ENCODE measurements at places on chromosomes 3 and 15.

- peak; percentile 80 for DNase-seq
These were observed 56.3 kb downstream of the PPARG start for GRCh38 chr3:12345141-12345561.

DNA sequence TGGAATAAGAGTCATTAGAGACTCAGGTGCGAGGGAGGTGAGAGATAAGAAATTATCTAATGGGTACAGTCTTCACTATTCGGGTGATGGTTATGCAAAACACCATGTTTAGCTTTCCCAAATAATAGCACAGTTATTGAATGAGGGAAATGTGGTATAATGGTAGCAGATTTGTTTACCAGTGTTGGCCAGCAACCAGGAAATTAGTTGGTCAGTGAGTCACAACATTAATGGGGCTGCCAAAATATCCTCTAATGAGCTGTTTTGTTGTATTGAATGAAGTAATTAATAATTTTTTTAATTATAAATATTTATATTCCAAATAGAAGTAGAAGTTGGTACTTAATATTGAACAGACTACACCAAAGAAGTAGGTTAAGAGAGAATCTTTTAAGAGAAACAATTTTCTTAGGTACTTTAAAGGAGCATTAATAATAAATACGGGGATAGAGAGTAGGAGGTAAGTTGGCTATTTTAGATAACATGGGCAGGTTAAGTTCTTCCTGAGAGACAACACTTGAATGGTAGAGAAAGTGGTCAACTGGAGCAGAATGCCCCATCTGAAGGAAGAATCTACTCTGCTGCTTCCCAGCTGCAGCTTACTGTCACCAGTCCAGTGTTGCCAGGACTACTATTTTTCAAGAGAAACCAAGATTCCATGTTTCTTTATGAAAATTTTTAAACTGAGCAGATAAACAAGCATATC lies 218.8 kb downstream of the UBE2E2 start:
- DNase-seq = no peak

DNA sequence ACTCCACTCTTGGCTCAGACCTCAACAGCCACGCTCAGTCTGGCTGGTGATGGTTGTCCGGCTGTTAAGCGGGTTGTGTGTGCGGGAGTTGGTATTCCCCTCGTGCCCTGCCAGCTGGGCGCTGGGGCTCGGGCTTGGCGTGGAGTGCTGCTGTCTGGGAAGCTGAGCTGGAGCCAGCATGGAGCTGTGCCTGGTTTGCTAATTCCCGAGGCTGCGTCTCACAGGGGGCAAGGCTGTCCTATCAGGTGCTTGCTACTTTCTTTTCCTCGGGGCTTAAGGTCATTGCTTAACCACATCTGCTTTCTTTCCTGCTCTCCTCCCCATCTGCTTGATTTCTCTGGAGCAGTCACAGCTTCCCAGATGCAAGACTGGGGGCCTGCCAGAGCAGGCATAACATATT lies 29.9 kb downstream of the PDIA5 start:
- DNase-seq = peak; percentile 34

GRCh38 chr3:11932636-11933035 lies 71.6 kb upstream of the SYN2 start:
- no peak for DNase-seq

- peak; percentile 64 for DNase-seq
These were observed 219.7 kb downstream of the WNT5A start for GRCh38 chr3:55267206-55267930.

- DNase-seq = no peak
These were observed 30.2 kb downstream of the OCA2 start for GRCh38 chr15:28068930-28069329.

DNA sequence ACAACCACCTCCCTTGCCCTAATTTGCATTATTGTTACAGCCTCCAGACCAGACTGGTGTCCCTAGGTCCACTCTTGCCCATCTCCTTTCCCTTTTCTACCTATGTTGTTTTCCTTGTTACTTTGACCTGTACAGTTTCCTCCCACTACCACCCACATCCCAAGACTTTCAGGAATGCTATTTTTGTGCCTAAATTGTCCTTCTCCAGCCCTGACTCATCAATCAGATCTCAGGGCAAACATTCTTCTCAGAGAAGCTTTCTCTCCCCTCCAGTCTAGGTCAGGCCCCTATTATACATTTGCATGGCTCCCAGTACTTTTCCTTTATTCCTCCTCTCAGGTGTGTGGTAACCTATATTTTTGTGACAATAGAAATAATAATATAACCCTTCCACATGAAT lies 241.5 kb downstream of the IGSF11 start:
- no peak for DNase-seq

DNA sequence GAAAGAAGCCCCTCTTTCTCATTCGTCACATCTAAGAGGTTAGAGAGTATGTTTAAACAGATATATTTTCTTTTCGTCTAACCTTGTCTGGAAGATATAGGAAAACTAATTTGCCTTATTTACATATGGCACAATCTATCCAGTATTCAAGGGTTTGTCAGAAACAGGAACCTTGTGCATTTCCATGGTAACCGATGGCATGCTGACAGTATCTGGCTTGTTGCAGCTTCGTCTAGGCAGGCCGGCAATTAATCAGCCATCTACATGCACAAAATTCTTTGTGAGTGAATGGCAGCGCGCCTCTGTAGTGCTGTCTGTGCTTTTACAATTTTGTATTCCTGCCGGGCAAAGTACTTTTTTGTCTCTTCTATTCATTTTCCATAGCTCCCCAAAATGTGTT lies 294.0 kb upstream of the SOX2 start:
- DNase-seq = peak; percentile 1

- DNase-seq = no peak
These were observed 32.6 kb downstream of the STT3B start for GRCh38 chr3:31565288-31565687.

GRCh38 chr3:52423173-52423572 lies 21.7 kb downstream of the SEMA3G start:
- DNase-seq = no peak

DNA sequence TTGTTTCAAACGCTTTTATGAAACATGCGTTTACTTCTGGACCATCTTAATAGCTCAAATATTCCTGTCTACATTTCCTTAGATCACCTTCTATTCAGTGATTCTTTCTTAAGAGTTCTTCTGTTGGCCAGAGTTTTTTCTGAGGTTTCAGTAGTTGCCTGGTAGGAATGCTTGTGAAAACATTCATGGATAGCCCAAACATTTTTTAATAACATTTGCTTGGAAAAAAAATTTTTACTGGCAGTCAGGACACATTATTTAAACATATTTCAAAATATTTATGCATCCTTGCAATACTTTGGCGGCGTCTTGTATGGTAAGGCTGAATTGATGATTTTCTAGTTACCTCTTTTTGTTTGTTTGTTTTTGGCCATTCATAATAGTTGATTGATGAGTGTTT lies 47.4 kb upstream of the ZBTB20 start:
- peak; percentile 23 for DNase-seq

DNA sequence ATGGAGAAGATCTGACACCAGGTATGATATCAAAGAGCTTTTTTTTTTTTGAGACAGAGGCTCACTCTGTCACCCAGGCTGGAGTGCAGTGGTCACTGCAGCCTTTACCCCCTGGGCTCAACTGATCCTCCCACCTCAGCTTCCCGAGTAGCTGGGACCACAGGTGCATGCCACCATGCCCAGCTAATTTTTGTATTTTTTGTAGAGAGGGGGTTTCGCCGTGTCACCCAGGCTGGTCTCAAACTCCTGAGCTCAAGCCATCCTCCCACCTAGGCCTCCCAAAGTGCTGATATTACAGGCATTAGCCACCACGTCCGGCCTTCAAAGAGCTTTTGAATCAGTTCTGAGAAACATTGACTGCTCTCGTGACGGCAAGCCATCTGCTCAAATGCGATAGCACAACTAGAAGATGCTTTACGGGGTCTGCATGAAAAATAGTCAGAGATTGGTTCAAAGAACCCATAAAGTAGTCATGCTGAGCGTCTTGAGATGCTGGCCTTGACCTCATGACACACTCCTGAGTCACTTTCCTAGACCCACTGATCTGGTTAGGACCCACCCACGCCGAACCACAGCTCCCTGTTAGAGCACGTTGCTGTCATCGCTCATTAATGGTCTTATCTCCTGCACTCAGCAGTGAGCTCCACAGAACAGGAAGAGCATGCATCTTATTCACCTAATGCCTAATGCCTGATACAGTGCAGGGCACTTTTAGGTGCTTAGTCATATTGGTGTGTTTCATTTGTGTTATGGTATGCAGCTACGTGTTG lies 57.0 kb upstream of the NR2F2 start:
- DNase-seq = peak; percentile 100

- DNase-seq = no peak
These were observed 5.2 kb upstream of the IP6K1 start for GRCh38 chr3:49791571-49791970.

DNA sequence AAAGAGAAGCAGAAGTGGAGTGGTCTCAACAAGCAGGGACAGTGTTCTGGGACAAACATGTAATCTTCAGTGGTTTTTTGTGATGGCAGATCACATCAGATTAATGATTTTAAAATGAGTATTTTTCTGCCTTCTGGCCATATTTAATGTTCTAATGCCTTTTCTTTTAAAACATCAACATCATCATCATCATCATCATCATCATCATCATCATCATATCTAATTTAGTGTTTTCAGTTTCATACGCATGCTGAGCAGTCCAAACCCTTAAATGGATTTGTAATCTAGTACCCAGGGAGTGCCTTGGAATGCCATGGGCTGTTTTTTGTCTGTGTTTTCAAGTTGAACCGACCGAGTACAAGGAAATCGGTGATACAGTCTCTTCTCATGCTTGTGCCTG lies 68.9 kb downstream of the CACNA2D3 start:
- DNase-seq = no peak

DNA sequence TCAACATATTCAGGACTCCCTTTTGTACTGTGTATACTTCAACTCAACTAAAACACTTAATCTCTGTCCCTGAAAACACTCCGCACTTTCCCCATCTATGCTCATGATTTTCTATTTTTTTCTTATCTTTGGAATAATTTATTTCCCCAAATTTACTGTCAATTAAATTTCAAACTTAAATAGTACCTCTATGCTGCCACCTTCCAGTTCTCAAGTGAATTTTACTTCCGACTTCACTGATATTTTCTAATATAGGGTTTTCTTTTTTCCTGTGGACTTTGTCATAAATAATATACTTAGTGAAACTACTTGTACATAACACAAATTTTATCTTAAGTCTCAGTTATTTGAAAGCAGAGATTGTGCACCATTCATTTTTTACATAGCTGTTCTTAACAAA lies 1303.3 kb downstream of the OTOL1 start:
- no peak for DNase-seq

DNA sequence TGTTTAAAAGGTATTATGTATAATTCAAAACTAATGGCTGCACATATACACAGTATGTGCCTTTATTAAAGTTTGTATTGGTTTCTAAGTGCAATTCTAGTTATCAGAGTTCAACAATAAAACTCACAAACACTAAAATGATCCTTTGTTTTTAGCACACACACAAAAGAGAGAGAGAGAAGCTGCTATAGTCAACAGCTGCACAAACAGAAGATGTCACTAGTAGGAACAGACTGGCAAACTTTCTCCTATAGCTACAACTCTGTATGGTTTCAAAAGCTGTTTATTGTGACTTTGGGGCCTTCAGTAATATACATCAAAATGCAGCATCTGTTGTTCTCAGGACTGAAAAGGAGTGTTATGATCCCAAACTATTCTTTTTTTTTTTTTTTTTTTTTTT lies 6.1 kb downstream of the SECISBP2L start:
- no peak for DNase-seq

DNA sequence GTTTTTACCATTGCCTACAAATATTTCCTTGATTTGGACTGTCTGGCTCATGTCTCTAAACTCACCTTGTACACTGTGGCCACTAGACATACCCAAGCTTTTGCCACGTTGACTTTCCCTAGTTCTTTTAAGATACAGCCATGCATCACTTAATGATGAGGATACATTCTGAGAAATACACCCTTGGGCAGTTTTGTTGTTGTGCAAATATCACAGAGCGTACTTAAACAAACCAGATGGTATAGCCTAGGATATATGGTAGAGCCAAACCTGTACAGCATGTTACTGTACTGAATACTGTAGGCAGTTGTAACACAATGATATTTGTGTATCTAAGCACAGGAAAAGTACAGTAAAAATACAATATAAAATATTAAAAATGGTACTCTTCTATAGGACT lies 5.5 kb downstream of the ARHGEF26 start:
- no peak for DNase-seq

DNA sequence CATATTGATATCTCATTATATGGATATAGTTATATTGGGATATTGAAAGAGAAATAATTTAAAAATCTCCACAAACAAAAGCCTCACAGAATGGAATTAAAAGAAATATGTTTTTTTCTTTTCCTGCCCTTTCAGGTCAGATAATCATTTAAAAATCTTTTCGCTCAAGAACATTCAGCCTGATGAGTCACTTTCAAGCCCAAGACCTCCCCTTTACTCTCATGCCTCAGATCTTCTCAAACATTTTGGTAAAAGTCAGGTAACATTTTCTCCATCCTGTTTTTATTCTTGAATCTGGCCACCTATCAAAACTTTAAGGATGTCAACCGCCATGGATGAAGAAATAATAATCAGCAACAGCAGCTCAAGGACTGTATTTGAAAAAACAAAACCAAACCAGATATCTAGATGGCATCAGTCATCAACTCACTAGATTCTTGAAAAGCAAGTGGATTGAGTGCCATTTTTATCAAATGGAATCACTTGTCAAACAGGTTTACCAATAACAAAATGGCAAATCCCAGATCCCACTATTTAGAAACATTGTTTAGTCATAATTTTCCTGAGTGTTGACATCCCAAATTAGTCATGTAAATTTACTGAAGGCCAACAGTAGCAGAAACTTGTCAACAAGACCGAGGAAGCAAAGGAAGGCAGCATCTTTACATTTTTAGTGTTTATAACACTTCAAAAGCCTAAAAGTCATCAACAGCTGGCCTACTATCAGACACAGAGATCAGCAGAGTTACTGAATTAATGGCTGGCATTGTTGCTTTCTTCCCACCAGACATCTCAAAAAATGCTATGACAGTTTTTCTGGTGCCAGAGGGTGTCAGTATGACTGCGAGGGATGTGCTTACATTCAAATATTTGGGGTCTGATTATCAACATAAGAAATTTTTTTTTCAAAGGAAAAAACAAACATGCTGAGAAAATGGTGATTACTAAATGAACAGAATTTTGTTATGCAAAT lies 444.7 kb downstream of the MAGI1 start:
- no peak for DNase-seq

- peak; percentile 56 for DNase-seq
These were observed 57.4 kb downstream of the ZBTB38 start for GRCh38 chr3:141425523-141426233.

DNA sequence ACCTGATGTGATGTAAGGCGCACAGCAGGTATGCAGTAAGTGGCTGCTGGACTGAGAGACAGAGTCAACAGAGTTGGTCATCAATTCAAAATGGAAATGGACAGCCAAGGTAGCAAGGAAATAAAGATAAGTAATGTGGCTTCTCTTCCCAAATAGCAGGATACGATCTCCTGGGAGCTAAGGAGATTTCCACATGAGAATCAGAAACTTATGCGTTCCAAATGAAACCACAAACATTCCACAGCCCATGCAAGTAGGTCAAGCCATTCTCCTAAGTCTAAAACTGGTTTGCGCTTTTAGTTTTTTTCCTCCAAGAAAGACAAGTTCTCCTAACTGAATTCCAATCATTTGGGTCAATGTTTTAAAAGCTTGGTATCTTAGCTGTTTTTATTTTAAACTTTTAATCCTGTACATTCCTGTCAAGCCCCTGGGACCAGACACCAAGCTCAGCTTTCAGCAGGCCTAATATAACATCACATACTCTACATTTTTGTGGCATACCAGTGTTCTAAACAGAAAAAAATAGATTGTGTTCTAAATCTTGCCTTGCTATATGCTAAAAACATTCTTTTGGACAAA lies 73.7 kb upstream of the TSPAN3 start:
- DNase-seq = peak; percentile 100
